ENCODE measurements at places on chromosomes 3 and 15. TPM values are rescaled to one million over a fixed set of nuclear protein-coding genes. Genes with fewer than 3 reads are reported as not detected.

Gene PLSCR2
- polyA plus RNA-seq, result not detected

DNA sequence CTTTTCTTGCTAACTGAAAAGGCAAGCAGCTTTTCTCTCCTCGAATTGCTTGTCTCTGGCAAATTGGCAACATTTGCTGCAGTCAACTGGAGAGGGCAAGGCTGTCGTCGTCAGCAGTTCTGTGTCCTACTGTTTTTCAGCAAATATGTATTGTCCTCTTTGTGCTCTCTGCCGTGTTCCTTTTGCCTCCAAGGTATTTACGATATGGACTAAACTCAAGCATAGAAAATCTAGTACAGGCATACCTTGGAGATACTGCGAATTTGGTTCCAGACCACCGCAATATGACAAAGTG lies 558 bp upstream of the SLC30A4 start:
- no peak for DNase-seq

GRCh38 chr15:62021991-62022600 lies 38.2 kb downstream of the VPS13C start:
- no peak for DNase-seq

- no peak for DNase-seq
Observed at GRCh38 chr15:55110446-55110845, 86.3 kb downstream of the RSL24D1 start.

DNA sequence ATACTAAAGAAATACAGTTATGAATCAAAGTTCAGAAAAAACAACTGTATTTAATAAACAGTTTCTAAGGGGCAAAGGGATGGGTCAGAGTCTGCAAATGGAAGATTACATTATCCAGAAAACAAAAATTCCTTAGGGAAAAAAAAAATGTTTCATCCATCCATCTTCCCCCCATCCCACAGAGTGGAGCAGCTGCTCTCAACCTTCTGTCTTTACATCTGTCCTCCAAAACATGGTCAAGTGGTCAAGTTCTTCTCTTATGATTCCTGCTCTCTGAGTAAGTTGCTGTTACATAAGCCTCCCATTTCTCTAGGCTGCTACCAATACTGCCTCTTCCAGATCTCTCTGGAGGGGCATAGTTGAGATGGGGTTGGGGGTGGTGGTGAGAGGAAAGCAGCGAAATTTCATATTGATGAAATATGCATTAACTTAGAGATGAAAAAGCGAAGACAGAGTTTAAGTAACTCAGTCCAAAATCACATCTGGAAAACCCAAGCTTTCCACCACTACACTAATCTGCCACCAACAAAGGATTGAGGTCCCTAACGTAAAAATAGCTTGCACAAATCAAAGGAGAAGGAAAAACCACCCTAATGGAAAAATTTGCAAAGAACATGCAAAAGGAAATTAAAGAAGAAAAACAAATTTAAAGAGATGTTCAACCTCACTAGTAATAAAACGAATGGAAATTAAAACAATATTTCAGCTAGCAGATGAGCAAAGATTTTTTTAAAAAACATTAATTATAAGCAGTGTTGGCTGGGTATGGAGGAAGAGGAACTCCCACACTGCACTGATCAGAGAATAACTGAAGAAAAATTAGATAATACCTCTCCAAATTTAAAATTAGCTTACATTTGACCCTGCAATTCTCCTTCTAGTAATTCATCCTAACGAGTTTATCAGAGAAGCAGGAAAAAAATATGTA lies 109.5 kb downstream of the ST8SIA2 start:
- DNase-seq, result peak; percentile 30

GRCh38 chr3:189964623-189965332 lies 155.9 kb downstream of the P3H2 start:
- no peak for DNase-seq
